ENCODE measurements at places on chromosomes 5 and 9. TPM values are rescaled to one million over a fixed set of nuclear protein-coding genes. Genes with fewer than 3 reads are reported as not detected.

The SNCB gene
- not detected for total RNA-seq

- H3K4me3 ChIP-seq = no peak overlapping the region
- no peaks in the 10 kb centered on the region for H3K4me1 ChIP-seq
- H3K27ac ChIP-seq = no peak overlapping the region
- H3K27me3 ChIP-seq = no peaks in the 10 kb centered on the region
- no peak for DNase-seq
- no peaks in the 10 kb centered on the region for H3K36me3 ChIP-seq
Measured at GRCh38 chr5:39447059-39447458, 22.3 kb upstream of the DAB2 start.

The ADAMTSL2 gene
- total RNA-seq = not detected

- no peak overlapping the region for H3K27ac ChIP-seq
- H3K4me1 ChIP-seq = no peaks in the 10 kb centered on the region
- no peaks in the 10 kb centered on the region for H3K36me3 ChIP-seq
- no peak for DNase-seq
Measured at GRCh38 chr9:33101104-33101951, 24.9 kb upstream of the SMU1 start.

DNA sequence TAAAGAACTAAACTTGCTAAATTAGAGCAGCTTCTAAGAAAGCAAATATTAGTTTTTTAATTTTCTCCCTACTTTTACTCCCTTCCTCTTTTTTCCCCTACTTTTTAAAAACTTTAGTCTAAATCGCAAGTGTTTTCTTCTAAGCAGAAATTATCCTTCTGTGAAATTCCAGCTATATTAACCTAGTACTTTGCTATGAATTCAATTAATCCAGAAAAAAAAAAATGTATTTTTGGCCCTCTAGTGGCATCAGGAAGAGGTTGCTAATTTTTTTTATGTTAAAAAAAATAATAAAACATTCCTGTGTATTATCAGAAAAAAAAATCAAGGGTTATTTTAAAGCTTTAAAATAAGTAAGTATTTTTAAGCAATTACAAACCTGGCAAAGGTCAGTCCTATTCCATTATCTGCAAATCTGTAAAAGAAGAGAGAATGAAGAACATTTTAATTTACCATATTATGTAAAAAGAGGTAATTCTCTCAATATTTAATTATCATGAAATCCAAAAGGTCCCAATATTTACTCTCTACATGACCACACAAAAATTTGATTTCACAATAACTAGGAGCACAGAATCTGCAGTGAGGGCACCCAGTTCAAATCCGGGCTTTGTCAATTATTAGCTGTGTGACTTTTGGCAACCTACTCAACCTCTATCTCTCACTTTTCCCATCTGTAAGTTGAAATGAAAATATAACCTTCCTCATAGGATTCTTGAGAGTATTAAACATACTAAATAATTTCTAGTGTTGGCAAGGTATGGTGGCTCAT is 52.0 kb downstream of the CEMIP2 start:
- H3K4me1 ChIP-seq = no peaks in the 10 kb centered on the region
- H3K27me3 ChIP-seq = no peaks in the 10 kb centered on the region
- H3K27ac ChIP-seq = no peak overlapping the region
- DNase-seq = peak; percentile 42
- no peaks in the 10 kb centered on the region for H3K36me3 ChIP-seq

Measured in Karpas-422 (cell line).